ENCODE measurements at places on chromosomes 5 and 9. TPM values are rescaled to one million over a fixed set of nuclear protein-coding genes. Genes with fewer than 3 reads are reported as not detected.
A peak's percentile ranks its signal among the peaks of the same experiment; 100 is the strongest.

DNA sequence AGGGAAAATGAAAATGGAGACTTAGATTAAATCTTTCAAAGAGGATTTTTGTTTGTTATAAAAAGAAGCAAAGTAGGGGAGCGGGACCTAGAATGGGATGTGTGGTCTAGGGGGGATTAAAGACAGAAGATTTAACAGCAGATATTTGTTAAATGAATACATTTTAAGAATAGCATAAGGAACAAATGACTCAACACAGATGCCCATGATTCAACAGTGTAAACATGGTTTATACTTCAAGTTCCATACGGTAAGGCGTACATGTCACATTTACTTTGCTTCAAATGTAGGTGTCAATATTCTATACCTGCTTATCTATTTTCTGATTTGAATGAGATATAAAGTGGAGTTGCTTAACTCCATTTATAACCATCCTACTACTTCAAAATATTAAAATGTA lies 1.5 kb downstream of the TICAM2 start:
- no peaks in the 10 kb centered on the region for H3K4me1 ChIP-seq
- DNase-seq = no peak
- H3K27ac ChIP-seq = no peak overlapping the region
- H3K4me3 ChIP-seq = no peak overlapping the region
- H3K27me3 ChIP-seq = no peaks in the 10 kb centered on the region

C9orf153 gene
- total RNA-seq = 0.41 TPM

IDNK gene
- total RNA-seq = 3.7 TPM

- no peak overlapping the region for H3K27ac ChIP-seq
- H3K27me3 ChIP-seq = no peaks in the 10 kb centered on the region
- peaks cover 19% of the 10 kb centered on the region for H3K4me1 ChIP-seq
- DNase-seq = no peak
- H3K36me3 ChIP-seq = no peaks in the 10 kb centered on the region
These were observed 2.5 kb upstream of the RNF38 start for GRCh38 chr9:36402536-36402935.

GRCh38 chr9:112112941-112113681 lies 62.0 kb downstream of the SUSD1 start:
- DNase-seq = no peak
- H3K27ac ChIP-seq = no peak overlapping the region
- no peaks in the 10 kb centered on the region for H3K36me3 ChIP-seq
- H3K27me3 ChIP-seq = no peaks in the 10 kb centered on the region
- no peaks in the 10 kb centered on the region for H3K4me1 ChIP-seq
- H3K4me3 ChIP-seq = no peak overlapping the region

ZNF622 gene
- 29.5 TPM for total RNA-seq

GRCh38 chr9:74755999-74756398 lies 131.7 kb downstream of the TRPM6 start:
- no peaks in the 10 kb centered on the region for H3K4me1 ChIP-seq
- H3K4me3 ChIP-seq = no peak overlapping the region
- no peaks in the 10 kb centered on the region for H3K36me3 ChIP-seq
- no peak for DNase-seq
- no peaks in the 10 kb centered on the region for H3K27me3 ChIP-seq

- no peaks in the 10 kb centered on the region for H3K4me1 ChIP-seq
- H3K27me3 ChIP-seq = no peaks in the 10 kb centered on the region
- no peak overlapping the region for H3K27ac ChIP-seq
- H3K36me3 ChIP-seq = no peaks in the 10 kb centered on the region
- DNase-seq = no peak
- H3K4me3 ChIP-seq = no peak overlapping the region
These were observed 322.1 kb upstream of the SLC30A5 start for GRCh38 chr5:68771732-68772131.

- no peaks in the 10 kb centered on the region for H3K36me3 ChIP-seq
- DNase-seq = no peak
- H3K27ac ChIP-seq = no peak overlapping the region
- H3K27me3 ChIP-seq = no peaks in the 10 kb centered on the region
- peaks cover 7% of the 10 kb centered on the region for H3K4me1 ChIP-seq
These were observed 4.7 kb downstream of the SKP2 start for GRCh38 chr5:36156619-36157018.

GRCh38 chr9:20621471-20622329 lies 599 bp downstream of the MLLT3 start:
- peak overlapping the region; percentile 81 for H3K27ac ChIP-seq
- DNase-seq = peak; percentile 76
- H3K4me1 ChIP-seq = peaks cover 14% of the 10 kb centered on the region

- no peaks in the 10 kb centered on the region for H3K36me3 ChIP-seq
- no peak for DNase-seq
These were observed 128.9 kb downstream of the BARX1 start for GRCh38 chr9:93826209-93826608.

DNA sequence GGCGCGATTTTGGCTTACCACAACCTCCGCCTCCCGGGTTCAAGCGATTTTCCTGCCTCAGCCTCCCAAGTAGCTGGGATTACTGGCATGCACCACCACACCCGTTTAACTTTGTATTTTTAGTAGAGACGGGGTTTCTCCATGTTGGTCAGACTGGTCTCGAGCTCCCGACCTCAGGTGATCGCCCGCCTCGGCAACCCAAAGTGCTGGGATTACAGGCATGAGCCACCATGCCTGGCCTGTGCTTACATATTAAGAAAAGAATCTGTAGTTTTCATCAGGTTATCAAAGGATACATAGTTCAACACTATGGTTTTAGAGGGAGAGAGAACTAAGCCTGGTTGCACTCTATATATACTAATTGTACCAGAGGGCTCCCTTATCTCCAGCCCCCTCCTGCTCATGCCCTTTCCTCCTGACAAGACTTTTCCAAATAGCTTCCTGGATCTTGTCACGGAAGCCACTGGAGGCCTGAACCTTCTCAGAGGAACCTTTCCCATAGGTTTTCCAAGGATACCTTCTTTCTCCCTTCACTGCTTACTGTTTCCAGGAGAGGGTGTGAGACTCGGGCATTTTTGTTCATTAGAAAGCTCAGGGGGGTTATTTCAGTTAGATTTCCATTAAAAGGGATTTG lies 53.1 kb downstream of the SLC44A1 start:
- no peaks in the 10 kb centered on the region for H3K27me3 ChIP-seq
- H3K4me1 ChIP-seq = no peaks in the 10 kb centered on the region
- H3K36me3 ChIP-seq = no peaks in the 10 kb centered on the region
- H3K4me3 ChIP-seq = no peak overlapping the region
- H3K27ac ChIP-seq = peak overlapping the region; percentile 4

OLFM1 gene
- 21.2 TPM for total RNA-seq

- no peak for DNase-seq
- H3K27me3 ChIP-seq = no peaks in the 10 kb centered on the region
- H3K36me3 ChIP-seq = no peaks in the 10 kb centered on the region
- no peaks in the 10 kb centered on the region for H3K4me1 ChIP-seq
- H3K4me3 ChIP-seq = no peak overlapping the region
These were observed 336.5 kb downstream of the EBF1 start for GRCh38 chr5:158763217-158763616.

PDE8B gene
- 3.6 TPM for total RNA-seq

DNA sequence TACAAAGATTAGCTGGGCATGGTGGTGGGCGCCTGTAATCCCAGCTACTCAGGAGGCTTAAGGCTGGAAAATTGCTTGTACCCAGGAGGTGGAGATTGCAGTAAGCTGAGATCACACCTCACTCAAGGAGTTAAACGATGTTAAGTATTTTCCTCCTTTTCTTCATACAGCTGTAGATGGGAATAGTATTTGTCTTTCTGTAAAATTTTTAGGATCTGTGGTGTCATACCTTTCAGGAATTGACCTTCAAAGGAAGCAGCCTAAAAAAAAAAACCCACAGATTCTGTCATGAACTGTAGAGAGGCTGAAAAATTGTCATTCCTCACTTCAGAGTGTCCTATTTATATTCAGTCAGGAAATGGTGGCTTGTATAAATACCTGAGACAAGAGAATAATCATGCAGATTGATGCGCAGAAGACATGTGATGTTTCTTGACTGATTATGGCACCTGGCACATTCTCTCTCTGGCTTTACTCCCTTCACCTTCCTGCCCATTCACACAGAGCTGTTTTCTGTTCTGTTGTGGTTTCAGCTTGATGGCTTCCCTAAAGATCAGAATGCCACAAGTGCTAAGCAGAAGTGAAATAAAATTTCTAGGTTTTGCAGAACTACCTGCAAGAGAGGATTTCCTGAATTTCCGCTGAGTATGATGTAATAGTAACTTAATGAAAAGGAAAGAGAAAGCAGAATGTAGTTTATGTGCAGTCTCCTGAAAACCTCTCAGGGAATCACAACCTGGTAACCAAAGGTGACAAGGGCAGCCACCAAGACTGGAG lies 3.8 kb downstream of the IFNA1 start:
- no peak overlapping the region for H3K4me3 ChIP-seq
- peaks cover 4% of the 10 kb centered on the region for H3K27me3 ChIP-seq
- peak overlapping the region; percentile 31 for H3K27ac ChIP-seq
- no peaks in the 10 kb centered on the region for H3K4me1 ChIP-seq
- H3K36me3 ChIP-seq = no peaks in the 10 kb centered on the region

GRCh38 chr5:171390883-171391677 lies 3.4 kb downstream of the NPM1 start:
- no peak overlapping the region for H3K27ac ChIP-seq
- H3K4me3 ChIP-seq = no peak overlapping the region
- no peak for DNase-seq
- H3K36me3 ChIP-seq = peaks cover 57% of the 10 kb centered on the region

GRCh38 chr5:65125591-65126541 lies 355.9 kb downstream of the ADAMTS6 start:
- no peaks in the 10 kb centered on the region for H3K36me3 ChIP-seq
- no peak overlapping the region for H3K27ac ChIP-seq
- H3K4me1 ChIP-seq = no peaks in the 10 kb centered on the region
- no peaks in the 10 kb centered on the region for H3K27me3 ChIP-seq
- H3K4me3 ChIP-seq = no peak overlapping the region
- no peak for DNase-seq

PCDHGB3 gene
- total RNA-seq = 2.4 TPM

Data from left lung (tissue), 14 donors.